ENCODE measurements at places on chromosomes 7 and 10.

DNA sequence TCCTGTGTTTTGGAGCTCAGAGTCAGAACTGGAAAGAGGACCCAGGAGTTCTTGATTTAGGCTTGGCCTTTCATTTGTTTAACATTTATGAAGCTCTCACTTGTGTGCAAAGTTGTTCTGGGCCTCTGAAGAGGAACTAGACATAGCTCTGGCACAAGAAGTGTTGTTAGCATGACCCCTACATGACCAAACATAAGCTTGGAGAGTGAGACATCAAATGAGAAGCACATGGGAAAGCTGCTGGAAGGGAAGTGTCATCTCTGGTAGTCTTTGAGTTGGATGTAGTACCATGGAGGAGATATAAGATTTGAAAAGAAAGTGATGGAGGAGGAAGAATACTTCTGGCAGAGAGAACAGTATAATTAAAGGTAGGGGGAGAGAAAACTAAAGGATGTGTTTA, 370.1 kb downstream of the ADRA2A start:
- DNase-seq = no peak

DNA sequence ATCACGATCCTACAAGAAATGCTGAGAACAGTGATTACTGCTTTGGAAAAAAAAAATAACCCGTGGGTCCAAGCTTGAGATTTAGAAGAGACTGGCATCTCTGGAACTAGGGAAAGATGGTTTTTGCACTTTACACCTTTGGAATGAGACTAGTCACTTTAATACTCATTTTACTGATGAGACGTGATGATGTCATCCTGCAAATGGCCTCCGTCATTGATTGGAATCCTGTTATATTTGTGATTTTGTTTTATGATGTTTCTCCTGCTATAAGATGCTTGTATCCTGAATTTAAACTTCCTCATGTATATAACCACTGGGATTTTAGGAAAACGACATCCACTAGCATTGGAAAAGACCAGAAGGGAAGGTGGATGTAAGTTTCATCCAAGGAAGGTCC, 361.3 kb upstream of the AOAH start:
- DNase-seq = no peak

DNA sequence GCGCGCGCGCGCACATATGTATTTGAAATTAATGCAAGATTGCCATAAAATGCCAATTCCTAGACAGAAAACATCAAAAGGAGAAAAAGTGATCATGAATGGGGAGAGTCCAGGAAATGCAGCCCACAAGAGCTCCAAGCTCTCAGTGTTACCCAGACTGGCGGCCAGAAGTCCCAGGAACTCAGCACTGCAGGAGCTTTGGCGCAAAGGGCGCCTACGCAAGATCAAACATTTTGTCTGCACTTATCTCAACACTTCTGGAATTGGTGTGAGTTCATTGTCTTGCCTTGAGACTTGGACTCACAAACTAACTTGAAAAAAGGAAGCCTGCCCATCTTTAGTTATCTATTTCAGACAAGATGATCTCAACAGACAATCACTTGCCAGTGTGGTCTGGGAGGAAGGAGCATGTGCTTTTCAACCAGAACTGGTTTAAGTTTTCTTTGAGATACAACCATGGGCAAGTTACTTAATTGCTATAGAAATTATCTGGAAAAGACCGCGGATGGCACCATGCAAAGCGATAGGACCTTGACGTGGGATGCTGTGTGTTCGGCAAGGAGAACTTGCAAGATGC, 77.2 kb downstream of the KIAA1549 start:
- DNase-seq = no peak

GRCh38 chr10:43028143-43028542, 48.7 kb upstream of the RET start:
- DNase-seq = no peak

GRCh38 chr7:95334447-95334846, 10.1 kb upstream of the PON1 start:
- DNase-seq = no peak

DNA sequence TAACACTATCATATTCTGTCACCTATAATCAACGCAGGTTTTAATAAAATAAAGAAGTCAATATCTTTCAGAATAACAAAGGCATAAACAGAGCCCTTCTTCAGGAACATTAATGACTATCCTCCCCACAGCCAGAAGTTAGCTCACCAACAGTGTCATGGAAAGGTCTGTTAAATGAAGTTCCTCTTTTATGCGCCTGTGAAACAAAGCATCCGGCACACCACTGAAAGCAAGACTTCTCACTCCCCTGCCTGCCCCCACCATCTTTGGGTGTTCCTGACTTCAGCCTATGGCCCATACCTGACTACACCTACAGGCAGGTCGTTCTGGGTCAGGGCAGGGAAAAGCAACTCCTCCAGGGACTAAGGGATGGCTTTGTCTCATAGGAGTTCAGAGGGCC, 205.4 kb downstream of the FANK1 start:
- DNase-seq = no peak

DNA sequence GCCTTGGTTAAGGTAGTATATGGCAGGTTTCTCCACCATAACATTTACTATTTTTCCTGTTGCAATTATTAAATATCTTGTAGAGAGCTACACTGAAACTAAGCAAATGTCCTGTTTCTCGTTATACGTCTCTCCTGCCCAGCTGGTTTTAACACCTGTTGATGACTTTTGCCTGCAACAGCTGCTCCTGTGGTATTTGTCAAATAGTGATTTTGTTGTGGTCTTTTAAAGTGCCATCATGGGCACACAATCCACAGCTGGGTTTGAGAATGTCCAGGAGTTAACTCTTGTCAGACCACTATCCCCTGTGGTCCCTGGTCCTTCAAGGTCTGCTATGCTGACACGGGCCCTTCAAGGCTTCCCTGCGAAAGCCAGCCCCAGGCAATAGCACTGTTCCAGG, 24.9 kb upstream of the SEC61G start:
- DNase-seq = no peak

GRCh38 chr7:101691822-101692384, 62.8 kb upstream of the MYL10 start:
- no peak for DNase-seq

DNA sequence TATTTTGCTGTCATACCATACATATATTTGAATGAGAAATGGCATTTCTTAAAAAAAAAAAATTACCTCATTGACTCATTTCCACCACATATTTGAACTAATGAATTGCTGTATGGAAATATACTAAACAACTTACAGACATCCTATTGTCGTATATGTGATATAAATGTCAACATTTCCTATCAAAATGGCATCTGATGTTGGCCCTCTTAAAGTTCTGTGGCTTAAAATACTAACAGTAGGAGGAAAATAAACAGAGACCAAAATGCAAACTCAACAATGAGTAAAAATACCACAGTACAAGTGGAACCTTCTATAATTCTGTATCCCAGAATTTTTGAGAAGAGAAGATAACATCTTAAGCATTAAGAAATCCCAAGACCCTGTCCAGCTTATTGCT, 405.6 kb upstream of the GALNT17 start:
- DNase-seq = no peak

DNA sequence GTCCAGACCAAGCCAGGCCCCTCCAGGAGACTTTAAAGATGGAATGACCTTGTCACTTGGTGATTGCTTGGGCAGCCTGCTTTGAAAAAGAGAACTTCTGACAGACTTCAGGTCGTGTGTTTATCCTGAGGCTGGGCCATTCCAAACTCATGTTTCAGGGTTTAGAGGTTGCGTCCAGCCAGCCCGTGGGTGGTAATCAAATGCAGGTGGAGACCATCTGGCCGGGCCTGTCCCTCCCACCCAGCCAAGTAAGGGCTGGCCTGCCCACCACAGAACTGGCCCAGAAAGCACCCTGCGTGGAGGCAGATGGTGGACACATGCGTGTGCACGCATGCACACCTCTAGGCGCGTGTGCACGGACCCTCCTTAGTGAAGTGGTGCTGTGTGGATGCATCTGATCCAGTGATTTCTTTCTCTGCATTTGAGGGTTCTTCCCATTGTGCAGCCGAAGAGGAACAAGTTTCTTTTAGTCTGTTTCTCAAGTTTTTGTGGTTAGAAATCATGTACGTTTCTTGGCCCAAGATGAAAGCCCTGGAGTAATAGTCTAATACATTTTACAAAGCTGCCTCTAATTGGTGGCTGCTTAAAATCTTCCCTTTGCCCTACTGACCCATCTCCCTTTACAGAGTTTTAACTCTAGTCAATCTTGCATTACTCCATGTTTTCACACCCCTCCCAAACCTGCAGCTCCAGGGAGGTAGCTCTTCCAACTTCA, 43.0 kb downstream of the SUFU start:
- DNase-seq = no peak

GRCh38 chr10:4498711-4499251, 327.2 kb upstream of the AKR1E2 start:
- no peak for DNase-seq

GRCh38 chr7:112009081-112009480, 197.1 kb downstream of the DOCK4 start:
- no peak for DNase-seq

DNA sequence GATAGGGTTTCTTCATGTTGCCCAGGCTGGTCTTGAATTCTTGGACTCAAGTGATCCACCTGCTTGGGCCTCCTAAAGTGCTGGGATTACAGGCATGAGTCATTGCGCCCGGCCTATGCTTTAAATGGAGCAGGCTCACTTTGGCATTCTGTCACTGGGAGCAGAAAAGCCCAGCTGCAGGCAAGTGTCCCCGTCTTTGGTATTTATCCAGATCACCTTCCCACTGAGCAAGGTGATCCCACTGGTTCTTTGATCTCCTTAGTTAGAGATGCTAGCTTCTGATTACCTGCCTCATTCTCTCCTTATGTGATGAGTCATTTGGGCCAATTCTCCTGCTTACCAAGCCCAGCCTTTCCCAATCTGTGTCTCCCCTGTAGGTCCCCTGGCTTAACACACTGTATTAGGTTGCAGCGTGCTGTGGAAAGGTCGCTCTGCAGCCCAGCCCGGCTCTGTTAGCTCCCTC, 39.3 kb downstream of the SPDYE5 start:
- DNase-seq = no peak

DNA sequence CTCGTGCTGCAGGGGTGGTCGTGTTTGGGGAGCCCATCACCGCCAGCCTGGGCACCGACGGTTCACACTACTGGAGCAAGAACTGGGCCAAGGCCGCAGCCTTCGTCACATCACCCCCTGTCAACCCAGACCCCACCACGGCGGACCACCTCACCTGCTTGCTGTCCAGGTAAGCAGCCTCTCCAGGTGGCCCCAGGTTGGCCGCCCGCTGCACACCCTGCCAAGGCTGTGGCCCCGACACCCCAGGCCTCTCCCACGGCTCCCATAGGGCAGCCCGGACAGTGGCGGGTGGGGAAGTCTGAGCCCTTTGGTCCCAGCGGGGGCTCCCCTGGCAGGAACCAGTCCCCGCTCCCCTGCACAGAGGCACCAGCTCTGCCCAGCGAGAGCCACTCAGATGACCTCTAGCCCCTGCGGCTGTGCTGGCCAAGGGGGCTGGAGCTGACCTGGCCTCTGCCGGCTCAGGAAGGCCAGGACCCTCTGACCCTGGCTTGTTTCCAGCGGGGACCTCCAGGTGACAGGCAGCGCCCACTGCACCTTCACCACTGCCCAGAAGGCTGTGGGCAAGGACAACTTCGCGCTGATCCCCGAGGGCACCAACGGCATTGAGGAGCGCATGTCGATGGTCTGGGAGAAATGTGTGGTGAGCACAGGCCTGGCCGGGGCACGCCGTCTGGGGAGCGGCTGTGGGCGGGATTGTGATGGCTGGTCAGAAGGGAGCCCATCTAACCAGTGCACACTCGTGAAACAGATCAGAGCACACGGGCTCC, 13.8 kb downstream of the DPYSL4 start:
- no peak for DNase-seq

GRCh38 chr7:4343272-4344247, 338.5 kb upstream of the FOXK1 start:
- DNase-seq = no peak

DNA sequence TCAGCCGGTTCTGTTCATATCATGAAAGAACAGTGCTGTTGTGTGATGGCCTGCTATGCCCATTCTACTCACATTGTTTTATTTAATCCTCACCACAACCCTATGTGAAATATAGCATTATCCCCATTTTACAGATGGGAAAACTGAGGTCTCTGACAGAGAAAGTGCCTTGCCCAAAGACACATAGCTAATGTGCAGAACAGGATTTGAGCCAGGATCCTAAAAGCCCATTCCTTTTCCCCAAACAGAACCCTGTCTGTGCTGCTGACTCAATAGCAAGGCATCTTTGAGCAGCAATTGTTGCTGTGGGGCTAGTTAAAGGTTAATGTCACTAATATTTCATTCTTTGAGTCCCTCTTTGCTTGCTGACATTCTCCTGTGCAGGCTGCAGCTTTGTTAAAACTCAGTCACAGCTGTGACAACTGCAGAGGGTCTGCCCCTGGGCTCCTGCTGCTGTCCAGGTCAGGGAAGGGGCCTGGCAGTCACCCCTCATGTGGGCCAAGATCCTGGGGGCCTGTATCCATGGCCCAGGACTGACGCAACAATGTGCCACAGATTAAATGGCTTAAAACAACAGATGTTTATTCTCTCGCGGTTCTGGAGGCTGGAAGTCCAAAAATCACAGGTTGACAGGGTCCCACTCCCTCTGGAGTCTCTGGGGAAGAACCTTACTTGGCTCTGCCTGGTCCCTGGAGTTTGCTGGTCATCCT, 40.4 kb downstream of the AFAP1L2 start:
- no peak for DNase-seq

- no peak for DNase-seq
These were observed 107.4 kb downstream of the ARID5B start for GRCh38 chr10:62008946-62009345.

GRCh38 chr10:93995598-93996271, 2.0 kb downstream of the PLCE1 start:
- no peak for DNase-seq

- DNase-seq = no peak
These were observed 50.3 kb downstream of the DIP2C start for GRCh38 chr10:639001-639750.
